Activated naive CD8-positive, alpha-beta T cell treated with anti-CD3 and anti-CD28 coated beads for 36 hours (primary cell): ENCODE measurements at places on chromosomes 7 and 10. TPM values are rescaled to one million over a fixed set of nuclear protein-coding genes. Genes with fewer than 3 reads are reported as not detected.

Gene TYSND1
- total RNA-seq, result 15.8 TPM

Gene NANOS1
- 0.16 TPM for total RNA-seq

- DNase-seq, result no peak
Observed at GRCh38 chr10:48634984-48635557, 30.2 kb upstream of the ARHGAP22 start.

DNA sequence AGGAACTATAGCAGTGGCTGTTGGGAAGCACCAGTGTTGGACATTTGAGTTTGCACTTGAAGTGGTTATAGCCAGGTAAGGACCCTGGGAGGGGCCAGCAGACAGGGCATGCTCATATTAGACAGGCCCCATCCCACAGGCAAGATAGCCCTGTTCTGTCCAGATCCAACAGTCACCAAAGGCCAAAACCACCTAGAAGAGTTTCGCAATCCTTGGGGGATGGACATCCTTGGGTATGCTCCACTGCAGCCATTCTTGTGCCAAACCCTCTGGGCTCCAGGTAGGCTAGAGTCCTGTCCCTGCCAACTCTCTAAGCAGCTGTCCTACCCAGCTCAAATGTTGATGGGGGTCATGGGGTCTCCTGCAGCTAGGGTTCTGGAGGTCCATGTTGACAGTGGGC is 76.8 kb downstream of the TMEM26 start:
- no peak for DNase-seq
